ENCODE measurements at places on chromosomes 11 and 22. TPM values are rescaled to one million over a fixed set of nuclear protein-coding genes. Genes with fewer than 3 reads are reported as not detected.

WNT7B gene
- total RNA-seq = 23.9 TPM

HOATZ gene
- total RNA-seq = not detected

MS4A14 gene
- not detected for total RNA-seq

MRGPRF gene
- total RNA-seq = 0.53 TPM

PATE4 gene
- total RNA-seq = not detected

MOV10L1 gene
- total RNA-seq = 0.26 TPM

TOMM22 gene
- 42.9 TPM for total RNA-seq
